Suprapubic skin (tissue), 4 donors: ENCODE measurements at places on chromosomes 1 and 21.

- DNase-seq = no peak
Observed at GRCh38 chr1:28927648-28928313, 13.4 kb downstream of the EPB41 start.

DNA sequence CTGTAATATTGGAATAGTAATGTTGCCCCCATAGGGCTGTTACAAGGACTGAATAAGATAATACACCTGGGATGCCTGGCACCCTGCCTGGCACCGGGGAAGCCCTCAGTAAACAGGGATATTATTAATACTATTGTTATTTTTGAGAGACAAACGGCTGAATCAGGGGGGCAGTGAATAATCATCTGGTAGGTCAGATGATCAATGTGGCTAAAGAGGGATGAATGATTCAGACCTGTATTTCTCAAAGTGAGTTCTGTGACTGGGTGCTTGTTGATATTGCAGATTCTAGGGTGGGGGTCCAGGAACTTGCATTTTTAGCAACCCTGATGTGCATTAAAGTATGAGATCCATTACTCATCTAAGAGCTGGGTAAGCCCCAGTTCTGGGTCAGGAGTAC is 46.2 kb upstream of the BCL10 start:
- no peak for DNase-seq

- DNase-seq = no peak
Observed at GRCh38 chr1:230682882-230683610, 30.9 kb downstream of the AGT start.

DNA sequence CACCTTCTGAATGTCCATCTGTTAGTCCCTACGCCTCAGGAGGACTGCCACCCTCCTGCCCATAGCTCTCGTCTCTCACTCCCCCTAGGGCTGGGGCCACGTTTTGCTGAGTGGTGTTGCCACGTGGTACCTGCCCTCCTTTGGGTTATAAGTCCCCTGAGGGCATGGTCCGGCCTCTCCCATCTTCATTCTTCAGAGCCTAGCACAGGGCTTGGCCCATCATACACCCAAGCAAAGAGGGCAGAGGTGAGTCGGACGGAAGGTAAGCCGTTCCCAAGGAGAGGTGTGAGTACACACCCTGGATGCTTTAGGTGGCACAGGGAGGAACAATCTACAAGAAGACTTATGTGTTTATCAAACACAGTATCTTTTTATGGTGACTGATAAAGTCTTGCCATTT is 10.9 kb downstream of the PADI2 start:
- no peak for DNase-seq

- no peak for DNase-seq
Observed at GRCh38 chr1:95686217-95686616, 452.2 kb downstream of the RWDD3 start.

GRCh38 chr1:8980656-8981055 is 35.0 kb downstream of the CA6 start:
- DNase-seq = no peak

GRCh38 chr1:56525489-56526041 is 53.8 kb downstream of the PLPP3 start:
- DNase-seq = no peak

- DNase-seq = no peak
Observed at GRCh38 chr1:45359882-45360513, 19.8 kb upstream of the MUTYH start.

GRCh38 chr1:32622806-32623681 is 27.3 kb downstream of the ZBTB8OS start:
- DNase-seq = no peak

DNA sequence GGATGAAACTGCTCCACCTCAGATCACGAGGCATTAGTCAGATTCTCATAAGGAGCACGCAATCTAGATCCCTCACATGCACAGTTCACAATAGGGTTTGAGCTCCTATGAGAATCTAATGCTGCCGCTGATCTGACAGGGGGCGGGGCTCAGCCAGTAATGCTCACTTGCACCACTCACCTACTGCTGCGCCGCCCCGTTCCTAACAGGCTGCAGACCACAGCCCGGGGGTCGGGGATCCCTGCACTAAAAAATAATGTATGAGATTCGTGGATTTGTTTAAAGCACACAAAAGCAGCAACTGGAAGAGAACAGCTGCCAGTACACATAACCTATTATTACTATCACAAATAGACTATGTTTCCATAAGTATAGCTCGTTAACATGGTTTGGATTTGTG is 72.9 kb downstream of the HLCS start:
- DNase-seq = no peak

- no peak for DNase-seq
Observed at GRCh38 chr1:14138135-14138506, 438.1 kb downstream of the PRDM2 start.

- DNase-seq = no peak
Observed at GRCh38 chr1:235946571-235946981, 79.9 kb upstream of the LYST start.

DNA sequence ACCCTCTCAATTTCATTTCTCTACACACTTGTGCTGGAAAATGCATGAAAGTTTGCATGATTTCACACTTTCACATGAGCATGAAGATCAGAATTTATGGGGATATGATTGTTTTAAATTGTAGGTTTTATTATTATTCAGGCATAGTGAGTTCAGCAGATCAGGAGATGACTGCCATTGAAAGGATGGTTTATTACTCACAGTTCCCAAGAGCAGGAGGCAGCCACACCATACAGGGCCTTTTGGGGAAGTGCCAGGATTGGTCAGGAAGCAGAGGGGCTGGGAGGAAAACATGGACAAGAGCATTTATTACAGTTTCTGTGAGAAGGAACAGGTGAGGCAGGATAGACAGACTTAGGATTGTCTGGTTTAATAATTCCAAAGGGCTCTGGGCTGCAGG is 114.6 kb upstream of the KCNJ15 start:
- DNase-seq = no peak

DNA sequence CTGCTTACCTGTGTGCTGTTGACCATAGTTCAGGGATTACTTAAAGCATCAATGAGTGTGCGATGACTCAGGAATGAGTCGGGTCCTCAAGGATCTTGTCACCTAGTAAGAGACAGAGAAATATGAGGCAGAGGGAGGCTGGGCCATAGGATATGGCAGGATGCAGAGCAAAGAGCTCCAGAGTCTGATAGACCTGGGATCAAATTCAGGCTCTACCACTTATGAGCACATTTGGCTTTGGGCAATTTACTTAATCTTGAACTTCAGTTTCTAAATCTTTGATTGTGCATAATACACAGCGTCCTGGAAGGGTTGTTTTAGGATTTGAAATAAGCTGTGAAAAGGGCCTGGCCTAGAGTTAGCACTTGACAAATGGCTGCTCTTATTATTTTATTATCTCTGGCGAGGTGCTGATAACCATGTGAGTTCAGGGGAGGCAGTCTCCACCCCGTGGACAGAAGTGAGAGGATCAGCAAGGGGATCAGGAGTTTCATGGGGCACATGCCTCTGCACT is 94.5 kb downstream of the ROR1 start:
- DNase-seq = no peak

GRCh38 chr1:175591083-175591743 is 152.2 kb downstream of the TNR start:
- DNase-seq = no peak

GRCh38 chr1:76294482-76295194 is 220.1 kb downstream of the ST6GALNAC3 start:
- DNase-seq = no peak

- no peak for DNase-seq
Observed at GRCh38 chr1:170483051-170483450, 48.9 kb upstream of the GORAB start.

DNA sequence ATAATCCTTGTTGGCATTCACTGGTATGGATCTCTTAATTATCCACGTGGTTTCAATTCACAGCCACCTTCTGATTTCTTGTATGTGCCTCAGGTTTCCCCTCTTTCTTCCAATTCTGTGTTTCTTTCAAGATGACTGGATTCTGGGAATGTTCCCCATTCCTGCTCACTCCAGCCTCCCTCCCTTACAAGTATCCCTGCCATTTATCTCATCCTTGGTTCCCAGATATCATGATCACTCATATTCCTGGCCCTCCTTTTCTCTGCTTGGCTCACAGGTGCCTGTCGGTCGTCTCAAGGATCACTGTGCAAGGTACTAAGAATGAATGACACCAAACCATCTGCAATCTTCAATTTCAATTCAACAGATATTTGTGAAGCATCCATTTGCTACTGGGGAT is 279.2 kb downstream of the ASTN1 start:
- DNase-seq = no peak

- peak; percentile 83 for DNase-seq
Observed at GRCh38 chr1:156295391-156295947, at the start of gene GLMP. Gene GLMP (minus strand): TSS chr1:156295679. CDS start chr1:156295645, 34 bp downstream.

- DNase-seq = no peak
Observed at GRCh38 chr1:212712451-212713303, 13.0 kb upstream of the BATF3 start.

DNA sequence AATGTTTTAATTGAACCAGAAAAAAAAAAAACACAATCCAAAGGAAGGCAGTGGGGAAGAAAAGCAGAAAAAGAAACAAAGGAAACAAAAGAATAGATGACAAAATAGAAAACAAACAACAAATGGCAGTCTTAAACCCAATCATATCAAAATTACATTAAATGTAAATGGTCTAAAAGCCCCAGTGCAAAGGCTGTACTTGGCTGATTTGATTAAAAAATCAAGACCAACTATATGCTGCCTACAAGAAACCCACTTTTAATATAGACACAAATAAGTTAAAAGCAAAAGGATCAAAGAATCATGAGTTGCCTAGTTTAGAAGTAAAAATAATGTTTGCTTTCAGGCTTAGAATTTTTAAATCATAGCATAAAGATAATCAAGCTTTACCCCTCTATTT is 19.8 kb upstream of the C1orf115 start:
- DNase-seq = no peak

- DNase-seq = no peak
Observed at GRCh38 chr1:44849575-44850132, 6.6 kb upstream of the PTCH2 start.

GRCh38 chr1:109994654-109995053 is 10.1 kb downstream of the AHCYL1 start:
- DNase-seq = no peak

DNA sequence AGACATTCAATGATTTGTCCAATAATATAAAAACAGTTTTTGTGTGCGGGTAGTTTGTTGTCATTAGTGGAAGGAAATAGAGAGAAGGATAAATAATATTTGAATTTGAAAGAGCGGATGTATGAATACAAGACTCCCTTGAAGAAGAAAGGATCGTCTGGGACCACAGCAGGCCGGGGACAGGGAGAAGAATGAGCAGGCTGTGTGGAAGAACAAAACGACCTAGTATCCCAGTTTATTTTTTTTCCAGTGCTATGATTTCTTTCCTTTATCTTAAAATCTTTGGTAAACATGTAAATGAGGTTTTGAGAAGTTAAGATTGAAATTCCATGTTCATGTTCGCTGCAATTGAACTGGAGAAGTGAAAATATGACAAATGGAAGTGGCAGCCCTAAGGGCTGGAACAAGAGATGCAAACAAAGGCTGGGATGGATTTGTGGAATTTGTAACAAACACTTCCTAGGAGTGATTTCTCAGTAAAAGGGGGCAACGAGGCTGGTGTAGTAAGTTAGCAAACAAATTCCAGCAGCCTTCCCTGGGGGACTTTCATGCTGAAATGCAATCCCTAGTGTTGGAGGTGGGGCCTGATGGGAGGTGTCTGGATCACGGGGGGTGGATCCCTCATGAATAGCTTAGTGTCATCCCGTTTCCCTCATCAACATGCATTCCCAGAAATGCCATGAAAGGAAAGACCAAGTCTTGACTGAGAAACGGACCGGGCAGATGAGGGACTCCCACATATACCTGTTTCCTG is 10.2 kb upstream of the IFI16 start:
- peak; percentile 94 for DNase-seq

DNA sequence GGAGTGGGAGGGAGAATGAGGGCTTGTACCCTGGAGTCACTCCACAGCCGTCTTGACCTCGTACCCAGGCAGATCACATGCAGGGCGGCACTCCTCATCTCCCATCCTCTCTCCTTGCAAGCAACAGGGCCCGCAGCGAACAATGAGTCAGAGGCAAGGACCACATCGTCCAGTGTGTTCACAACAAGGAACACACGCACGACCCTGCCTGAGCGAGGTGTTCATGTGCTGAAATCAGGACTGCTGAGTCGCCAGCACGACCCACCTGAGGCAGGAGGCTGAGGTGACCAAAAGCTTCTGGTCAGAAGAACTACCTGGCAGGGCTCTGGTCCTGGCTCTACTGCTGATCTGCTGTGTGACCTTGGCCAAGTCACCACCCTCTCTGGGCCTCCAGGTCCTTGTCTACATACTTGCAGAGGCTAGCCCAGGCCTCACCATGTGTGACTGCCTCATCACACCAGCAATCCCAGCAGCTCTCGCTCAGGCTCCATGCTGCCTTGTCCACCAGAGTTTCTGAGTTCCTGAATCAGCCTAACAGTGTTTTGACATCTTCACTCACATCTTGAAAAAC is 78.0 kb downstream of the SSBP3 start:
- no peak for DNase-seq

DNA sequence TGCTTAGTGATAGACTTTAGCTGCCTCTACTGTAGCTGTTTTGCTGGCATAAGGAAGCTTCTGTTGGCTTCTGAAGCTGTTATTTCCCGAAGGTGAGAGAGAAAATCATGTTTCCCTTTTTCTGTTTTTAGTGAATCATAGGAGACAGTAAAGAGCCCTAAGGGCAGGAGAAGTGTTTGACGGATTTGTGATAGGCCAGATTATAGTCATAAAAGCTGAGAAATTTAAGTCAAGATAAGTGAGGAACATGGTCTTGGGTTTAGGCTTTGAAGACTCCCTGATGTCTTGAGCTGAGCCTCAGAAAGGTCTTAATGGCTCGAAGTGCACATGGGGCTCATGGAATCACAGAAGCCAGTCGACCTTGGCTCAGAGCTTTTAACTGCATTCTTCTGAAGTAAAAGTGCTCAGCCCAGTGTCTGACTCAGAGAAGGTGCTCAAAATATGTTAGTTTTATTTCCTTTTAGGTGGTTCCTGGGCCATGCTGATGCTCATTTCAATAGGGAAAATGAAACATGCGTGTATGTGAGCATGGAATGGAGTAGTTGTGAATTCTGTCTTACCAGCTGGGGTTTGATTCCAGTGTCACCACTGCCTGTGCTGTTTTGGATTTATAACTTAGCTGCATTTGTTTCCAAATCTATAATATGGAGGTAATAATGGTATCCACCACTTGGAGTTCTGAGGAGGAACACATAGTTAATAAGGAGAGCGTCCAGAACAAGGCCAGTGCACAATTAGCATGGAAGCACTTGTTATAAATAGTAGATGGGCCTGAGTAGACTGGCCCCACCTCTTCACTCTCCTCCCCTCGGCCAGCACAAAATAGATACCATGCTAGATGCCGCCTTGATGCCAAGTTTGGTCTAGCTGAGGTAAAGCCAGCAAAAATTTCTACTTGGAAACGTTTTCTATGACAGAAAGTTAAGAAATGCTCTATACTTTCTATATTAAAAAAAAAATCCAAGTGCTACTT is 99.2 kb downstream of the C1orf21 start:
- DNase-seq = no peak
